Activated T-cell treated with anti-CD3 and anti-CD28 coated beads, Interleukin-2, amount 50 U/mL, for 72 hours (primary cell): ENCODE measurements at places on chromosomes 2 and 18. TPM values are rescaled to one million over a fixed set of nuclear protein-coding genes. Genes with fewer than 3 reads are reported as not detected.

Gene DSEL
- 0.23 TPM for total RNA-seq

- H3K27me3 ChIP-seq, result peaks cover 19% of the 10 kb centered on the region
- H3K36me3 ChIP-seq, result no peaks in the 10 kb centered on the region
- DNase-seq, result no peak
- H3K4me1 ChIP-seq, result no peaks in the 10 kb centered on the region
These were observed 26.8 kb downstream of the TNP1 start for GRCh38 chr2:216833061-216833460.

Gene COLEC12
- total RNA-seq, result not detected

DNA sequence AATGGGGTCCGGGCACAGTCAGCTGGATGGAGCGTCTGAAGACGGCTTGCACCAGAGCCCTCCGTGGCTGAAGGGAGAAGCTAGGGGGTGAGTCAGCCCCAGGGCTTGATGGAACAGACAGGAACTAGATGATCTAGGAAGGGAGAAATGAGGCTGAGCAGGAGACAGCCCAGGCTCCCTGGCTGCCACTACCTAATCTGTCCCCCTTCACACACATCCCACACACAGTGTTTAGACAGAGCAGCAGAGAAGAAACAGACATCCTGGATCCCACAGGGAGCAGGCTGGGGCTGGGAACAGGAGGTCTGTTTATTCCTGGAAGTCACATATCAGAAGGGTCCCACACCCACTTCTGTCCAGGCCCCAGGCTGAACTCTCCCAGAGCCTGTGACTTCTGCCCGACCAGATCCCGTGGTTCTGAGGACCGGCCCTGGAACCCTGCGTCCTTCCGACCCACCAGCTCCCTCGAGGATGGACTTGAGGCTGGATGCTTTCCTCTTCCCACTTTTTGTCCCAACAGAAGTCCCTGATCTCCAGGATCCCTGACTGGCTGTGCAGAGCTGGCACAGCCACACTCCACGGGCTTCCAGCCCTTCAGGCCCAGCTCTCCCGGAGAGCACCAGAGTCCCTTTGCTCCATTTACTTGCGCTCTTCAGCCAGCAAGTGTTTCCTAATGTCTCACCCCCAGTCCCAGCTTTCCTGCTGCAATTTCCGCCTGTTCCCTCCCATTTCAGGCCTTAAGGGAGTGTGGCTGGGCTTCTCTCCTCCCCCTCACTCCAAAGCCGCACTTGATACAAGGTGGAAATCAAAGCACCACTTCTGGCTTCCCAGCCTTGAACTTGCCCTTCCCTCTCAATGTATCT lies 1.5 kb upstream of the GPBAR1 start:
- H3K36me3 ChIP-seq, result peaks cover 6% of the 10 kb centered on the region
- no peak for DNase-seq
- peak overlapping the region; percentile 85 for H3K27ac ChIP-seq
- peaks cover 37% of the 10 kb centered on the region for H3K4me1 ChIP-seq

DNA sequence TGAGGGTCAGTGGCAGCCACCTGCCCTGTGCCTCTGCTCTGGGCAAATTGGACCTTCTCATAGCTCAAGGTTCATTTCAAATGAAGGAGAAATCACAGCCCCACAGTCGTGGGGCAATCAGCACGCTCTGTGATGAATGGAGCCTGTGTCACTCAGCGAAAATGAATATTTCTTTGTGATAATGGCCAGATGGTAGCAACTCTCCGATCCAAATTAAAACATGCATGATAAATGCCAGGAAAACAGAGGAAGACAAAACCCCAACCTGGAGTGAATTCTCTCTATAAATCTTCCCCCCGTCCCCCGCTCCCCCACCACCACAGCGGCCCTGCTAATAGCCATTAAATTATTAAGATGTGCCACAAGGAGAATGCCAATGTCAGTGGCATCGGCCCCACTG lies 258.4 kb downstream of the CELF4 start:
- no peak for DNase-seq
- no peak overlapping the region for H3K27ac ChIP-seq
- H3K36me3 ChIP-seq, result no peaks in the 10 kb centered on the region
- H3K27me3 ChIP-seq, result no peaks in the 10 kb centered on the region
- no peak overlapping the region for H3K4me3 ChIP-seq

- no peak overlapping the region for H3K27ac ChIP-seq
- DNase-seq, result no peak
- no peaks in the 10 kb centered on the region for H3K36me3 ChIP-seq
- H3K4me3 ChIP-seq, result no peak overlapping the region
- no peaks in the 10 kb centered on the region for H3K4me1 ChIP-seq
- H3K27me3 ChIP-seq, result no peaks in the 10 kb centered on the region
These were observed 282.2 kb upstream of the SOX11 start for GRCh38 chr2:5409898-5410381.

- peaks cover 2% of the 10 kb centered on the region for H3K36me3 ChIP-seq
- H3K27me3 ChIP-seq, result no peaks in the 10 kb centered on the region
- peaks cover 57% of the 10 kb centered on the region for H3K4me1 ChIP-seq
- peak within 1 kb of the TSS; percentile 95 for H3K27ac ChIP-seq
These were observed at the start of gene ITGA4 for GRCh38 chr2:181457121-181457740. Gene ITGA4, plus strand, starts transcription at chr2:181457386. Its CDS starts 269 bp downstream, at chr2:181457655.

DNA sequence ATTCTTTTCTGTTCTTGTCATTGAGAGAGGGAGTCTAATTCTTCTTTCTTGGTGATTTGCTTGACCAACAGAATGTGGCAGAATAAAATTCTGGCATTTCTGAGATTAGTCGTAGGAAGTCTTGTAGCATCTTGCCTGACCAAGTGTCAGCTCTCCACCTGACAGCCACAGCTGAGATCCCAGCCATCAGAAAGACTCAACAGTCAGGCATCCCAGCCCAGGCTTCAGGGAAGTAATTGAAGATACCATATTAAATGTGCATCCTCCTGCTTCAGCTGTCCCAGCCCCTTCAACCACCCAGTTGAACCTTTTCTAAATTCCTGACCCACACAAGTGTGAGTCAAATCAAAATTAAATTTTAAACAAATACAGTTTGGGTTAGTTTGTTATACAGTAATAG lies 208.3 kb downstream of the PIK3C3 start:
- no peaks in the 10 kb centered on the region for H3K27me3 ChIP-seq
- no peak overlapping the region for H3K27ac ChIP-seq
- no peaks in the 10 kb centered on the region for H3K36me3 ChIP-seq
- no peaks in the 10 kb centered on the region for H3K4me1 ChIP-seq
- no peak overlapping the region for H3K4me3 ChIP-seq

DNA sequence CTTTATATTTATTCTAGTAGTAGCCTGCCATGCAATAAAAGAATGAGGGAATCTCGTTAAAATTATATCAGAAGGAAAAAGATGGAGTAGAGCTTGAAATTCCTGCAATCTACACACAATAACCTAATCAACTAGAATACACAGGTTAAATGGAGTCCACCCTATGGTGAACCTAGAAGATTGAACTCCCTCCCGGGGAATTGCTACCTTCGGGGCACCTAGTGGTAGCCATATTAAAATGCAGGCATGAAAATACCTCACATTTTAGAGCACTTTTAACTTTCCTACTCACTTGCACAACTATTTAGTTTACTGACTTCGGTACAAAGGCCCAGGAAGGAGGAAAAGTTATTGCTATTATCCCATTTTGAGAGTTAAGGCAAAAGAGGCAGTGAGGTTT lies 174.5 kb downstream of the SS18 start:
- no peaks in the 10 kb centered on the region for H3K4me1 ChIP-seq
- no peaks in the 10 kb centered on the region for H3K36me3 ChIP-seq
- H3K27me3 ChIP-seq, result peaks cover 14% of the 10 kb centered on the region
- no peak for DNase-seq
- no peak overlapping the region for H3K27ac ChIP-seq

DNA sequence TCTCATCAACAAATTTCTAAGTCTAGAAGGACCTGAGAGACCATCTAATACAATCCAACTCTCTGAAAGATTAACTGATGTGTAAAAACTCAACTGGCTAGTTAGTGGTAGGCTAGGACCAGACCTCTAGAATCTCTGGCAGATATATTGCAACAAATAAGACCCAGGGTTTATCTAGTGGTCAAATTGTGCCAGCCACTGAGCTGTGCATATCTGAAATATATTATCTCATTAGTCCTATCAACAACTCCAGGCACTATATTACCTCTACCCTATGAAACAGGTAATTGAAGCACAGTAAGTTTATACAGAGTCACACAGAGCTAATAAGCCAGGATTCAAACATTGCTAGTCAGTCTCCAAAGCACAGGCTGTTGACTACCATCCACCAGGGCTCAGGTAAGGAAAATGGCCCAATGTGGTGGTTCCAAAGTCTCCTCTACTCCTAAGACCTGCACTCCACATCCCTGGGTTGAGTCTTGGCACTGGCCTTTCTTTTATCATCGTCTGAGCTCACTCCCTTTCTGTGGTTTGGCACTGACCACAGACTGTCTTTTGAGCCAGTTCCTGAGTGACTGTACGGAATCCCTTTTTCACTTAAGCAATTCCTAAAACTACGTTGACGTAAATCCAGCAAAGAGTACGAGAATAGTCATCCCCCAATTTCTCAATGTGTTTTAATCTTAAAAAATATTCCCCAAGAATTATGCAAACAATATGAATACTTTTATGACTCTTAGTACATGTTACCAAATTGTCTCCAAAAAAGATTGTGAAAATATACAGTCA lies 11.9 kb upstream of the PID1 start:
- DNase-seq, result no peak
- no peaks in the 10 kb centered on the region for H3K36me3 ChIP-seq
- H3K27ac ChIP-seq, result no peak overlapping the region
- no peaks in the 10 kb centered on the region for H3K4me1 ChIP-seq
- H3K27me3 ChIP-seq, result no peaks in the 10 kb centered on the region
- no peak overlapping the region for H3K4me3 ChIP-seq

Gene SPEG
- 4.8 TPM for total RNA-seq

DNA sequence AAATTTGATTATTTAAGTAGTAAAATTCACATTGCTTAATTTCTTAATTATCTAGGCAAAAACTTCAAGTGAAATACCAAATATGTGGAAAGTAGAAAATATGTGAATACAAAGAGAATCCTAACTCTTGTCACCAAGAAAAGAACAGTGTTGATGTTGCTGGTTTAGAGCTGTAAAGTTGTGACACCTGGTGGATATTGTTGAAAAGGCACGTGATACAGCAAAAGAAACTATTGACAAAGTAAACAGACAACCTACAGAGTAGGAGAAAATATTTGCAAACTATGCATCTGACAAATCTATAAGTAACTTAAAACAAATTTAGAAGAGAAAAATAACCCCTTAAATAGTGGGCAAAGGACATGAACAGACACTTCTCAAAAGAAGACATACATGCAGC lies 25.6 kb upstream of the ZC3H15 start:
- no peaks in the 10 kb centered on the region for H3K27me3 ChIP-seq
- no peak overlapping the region for H3K4me3 ChIP-seq
- H3K4me1 ChIP-seq, result peaks cover 8% of the 10 kb centered on the region
- DNase-seq, result no peak

Gene TLX2
- total RNA-seq, result 2.4 TPM

- no peaks in the 10 kb centered on the region for H3K27me3 ChIP-seq
- H3K36me3 ChIP-seq, result peaks cover 6% of the 10 kb centered on the region
- DNase-seq, result no peak
- no peak overlapping the region for H3K4me3 ChIP-seq
These were observed 42.0 kb downstream of the AFTPH start for GRCh38 chr2:64565949-64566710.

Gene UGT1A8
- total RNA-seq, result not detected

Gene CTDP1
- 103 TPM for total RNA-seq

Gene CNGA3
- not detected for total RNA-seq

GRCh38 chr2:84797271-84797670 lies 83.6 kb downstream of the TRABD2A start:
- H3K27me3 ChIP-seq, result no peaks in the 10 kb centered on the region
- DNase-seq, result no peak
- peaks cover 7% of the 10 kb centered on the region for H3K36me3 ChIP-seq

DNA sequence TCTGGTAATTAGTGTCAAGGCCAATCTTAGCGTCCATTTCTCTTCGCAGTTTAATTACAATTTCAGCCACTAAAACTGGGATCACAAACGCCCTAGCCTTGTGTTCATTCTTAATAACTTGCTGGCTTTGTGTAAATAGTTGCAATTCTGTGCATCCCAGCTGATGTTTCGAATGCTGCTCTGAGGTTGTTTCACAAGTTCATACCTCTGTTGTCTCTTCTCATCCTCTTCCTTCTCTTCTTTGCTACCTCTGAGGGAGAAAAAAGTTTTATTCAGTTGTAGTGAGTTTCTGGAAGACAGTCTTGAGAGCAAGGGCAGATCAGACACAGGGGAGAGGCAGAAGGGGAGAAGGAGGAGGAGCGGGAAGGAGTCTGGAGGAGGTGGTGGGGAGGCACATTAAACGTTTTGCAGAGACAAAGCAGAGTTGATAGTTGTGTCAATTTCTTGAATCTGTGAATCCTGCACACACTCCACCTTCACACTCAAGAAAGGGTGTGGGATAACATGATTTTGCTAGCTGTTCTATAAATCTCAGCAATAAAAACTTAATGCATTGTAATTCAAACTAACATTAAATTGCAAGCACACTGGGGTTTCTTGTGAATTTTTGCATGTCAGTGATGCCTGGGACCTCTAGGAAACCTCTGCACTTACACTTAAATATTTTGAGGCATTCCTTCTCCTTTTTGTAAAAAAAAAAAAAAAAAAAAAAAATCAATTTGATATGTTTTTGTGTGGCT lies 6.8 kb downstream of the MEIS1 start:
- H3K27ac ChIP-seq, result no peak overlapping the region
- H3K27me3 ChIP-seq, result peaks cover 55% of the 10 kb centered on the region
- no peak for DNase-seq
- H3K4me1 ChIP-seq, result peaks cover 18% of the 10 kb centered on the region
- H3K36me3 ChIP-seq, result no peaks in the 10 kb centered on the region
- H3K4me3 ChIP-seq, result no peak overlapping the region
